ENCODE measurements at places on chromosomes 12 and 14.

- DNase-seq, result no peak
These were observed 118.9 kb upstream of the HMGA2 start for GRCh38 chr12:65705380-65705876.

DNA sequence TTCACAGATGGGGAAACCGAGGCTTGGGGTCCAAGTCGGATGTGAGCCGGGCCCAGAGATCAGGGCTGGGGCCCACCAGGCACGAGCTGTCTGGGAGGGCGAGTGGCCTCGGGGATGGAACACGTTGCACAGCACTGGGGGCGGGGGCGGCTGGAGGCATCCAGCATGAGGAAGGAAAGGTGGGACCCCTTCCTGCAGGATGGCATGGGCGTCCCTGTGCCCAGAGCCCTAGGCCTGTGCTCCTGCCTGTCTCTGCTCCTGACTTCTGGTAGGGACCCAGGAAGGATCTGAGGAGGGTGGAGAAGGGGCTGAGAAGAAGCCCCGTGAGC lies 183.4 kb downstream of the KIF26A start:
- no peak for DNase-seq

DNA sequence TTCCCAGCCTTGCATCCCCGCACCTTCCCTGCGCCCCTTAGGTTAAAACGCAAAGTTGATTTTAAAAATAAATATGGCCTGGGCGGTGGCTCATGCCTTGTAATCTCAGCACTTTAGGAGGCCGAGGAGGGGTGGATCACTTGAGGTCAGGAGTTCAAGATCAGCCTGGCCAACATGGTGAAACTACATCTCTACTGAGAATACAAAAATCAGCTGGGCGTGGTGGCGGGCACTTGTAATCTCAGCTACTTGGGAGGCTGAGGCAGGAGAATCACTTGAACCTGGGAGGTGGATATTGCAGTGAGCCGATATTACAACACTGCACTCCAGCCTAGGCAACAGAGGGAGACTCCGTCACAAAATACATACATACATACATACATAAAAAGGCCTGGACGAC lies 96.0 kb downstream of the GCH1 start:
- DNase-seq, result no peak

GRCh38 chr12:10361622-10362021 lies 28.2 kb downstream of the KLRK1 start:
- no peak for DNase-seq

DNA sequence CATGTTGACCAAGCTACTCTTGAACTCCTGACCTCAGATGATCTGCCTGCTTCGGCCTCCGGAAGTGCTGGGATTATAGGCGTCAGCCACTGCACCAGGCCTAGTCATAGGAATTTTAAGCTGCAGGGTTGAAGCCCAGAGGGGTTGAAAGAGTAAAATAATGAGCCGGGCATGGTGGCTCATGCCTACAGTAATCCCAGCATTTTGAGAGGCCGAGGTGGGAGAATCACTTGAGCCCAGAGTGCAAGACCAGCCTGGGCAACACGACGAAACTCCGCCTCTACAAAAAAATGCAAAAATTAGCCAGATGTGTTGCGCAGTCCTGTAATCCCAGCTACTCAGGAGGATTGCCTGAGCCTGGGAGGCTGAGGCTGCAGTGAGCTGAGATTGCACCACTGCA lies 69.6 kb downstream of the GALNT8 start:
- DNase-seq, result no peak
